NCI-H524 (cell line): ENCODE measurements at places on chromosomes 13 and 19.

GRCh38 chr13:43510956-43511901, 275.5 kb downstream of the ENOX1 start:
- no peak for DNase-seq

DNA sequence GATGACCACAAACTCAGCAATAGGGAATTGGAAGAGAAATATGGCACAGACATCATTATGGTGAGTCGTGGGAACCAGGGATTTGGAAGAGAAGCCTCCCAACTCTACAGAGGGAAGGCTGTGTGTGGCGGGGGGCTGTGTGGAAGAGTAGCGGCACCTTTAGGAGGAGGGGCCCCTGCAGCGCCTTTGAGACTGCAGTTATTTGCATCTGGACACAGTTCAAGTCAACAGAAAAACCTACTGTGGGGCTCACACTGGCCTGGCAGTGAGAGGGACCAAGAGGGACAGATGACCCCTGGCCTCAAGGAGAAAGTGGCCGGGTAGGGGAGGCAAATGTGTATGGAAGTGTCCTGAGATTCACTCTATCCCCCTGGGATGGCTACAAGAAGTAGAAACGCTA, 5.1 kb downstream of the ATP12A start:
- DNase-seq: no peak

DNA sequence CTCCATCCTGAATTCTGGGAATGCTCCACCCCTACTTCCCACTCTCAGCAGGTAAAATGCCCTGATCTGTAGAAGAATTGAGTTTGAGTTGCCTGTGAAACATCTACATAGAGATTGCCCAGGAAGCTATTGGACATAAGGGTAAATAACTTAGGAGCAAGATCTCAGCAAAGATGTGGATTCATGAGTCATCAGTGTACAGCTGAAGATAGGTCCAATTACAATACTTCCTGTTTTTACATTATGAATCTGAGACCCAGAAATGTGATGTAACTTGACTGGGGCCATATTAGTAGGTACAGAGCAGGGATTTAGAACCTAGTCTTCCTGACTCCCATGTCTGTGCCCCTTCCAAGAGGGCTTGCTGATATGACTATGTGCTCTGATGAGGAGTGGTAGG, 79.4 kb upstream of the FNDC3A start:
- DNase-seq: no peak

DNA sequence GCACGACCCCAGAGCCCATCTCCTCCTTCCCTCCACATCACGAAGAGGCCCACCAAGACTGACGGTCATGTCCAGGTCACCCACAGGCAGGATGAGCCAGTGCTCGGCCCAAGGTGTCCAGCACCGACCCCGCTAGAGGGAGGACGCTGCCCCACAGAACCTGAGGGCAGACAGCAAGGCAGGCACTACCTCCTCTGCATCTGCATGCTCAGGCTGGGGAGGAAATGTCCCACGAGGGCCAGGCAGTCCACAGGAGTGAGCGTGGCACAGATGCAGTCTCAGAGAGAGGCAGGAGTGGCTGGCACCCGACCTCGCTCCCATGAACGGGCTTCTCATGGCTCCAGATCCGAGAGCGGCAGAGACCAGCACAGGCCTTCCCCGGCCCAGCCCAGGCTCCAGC, 133.2 kb downstream of the TUBA3C start:
- no peak for DNase-seq

DNA sequence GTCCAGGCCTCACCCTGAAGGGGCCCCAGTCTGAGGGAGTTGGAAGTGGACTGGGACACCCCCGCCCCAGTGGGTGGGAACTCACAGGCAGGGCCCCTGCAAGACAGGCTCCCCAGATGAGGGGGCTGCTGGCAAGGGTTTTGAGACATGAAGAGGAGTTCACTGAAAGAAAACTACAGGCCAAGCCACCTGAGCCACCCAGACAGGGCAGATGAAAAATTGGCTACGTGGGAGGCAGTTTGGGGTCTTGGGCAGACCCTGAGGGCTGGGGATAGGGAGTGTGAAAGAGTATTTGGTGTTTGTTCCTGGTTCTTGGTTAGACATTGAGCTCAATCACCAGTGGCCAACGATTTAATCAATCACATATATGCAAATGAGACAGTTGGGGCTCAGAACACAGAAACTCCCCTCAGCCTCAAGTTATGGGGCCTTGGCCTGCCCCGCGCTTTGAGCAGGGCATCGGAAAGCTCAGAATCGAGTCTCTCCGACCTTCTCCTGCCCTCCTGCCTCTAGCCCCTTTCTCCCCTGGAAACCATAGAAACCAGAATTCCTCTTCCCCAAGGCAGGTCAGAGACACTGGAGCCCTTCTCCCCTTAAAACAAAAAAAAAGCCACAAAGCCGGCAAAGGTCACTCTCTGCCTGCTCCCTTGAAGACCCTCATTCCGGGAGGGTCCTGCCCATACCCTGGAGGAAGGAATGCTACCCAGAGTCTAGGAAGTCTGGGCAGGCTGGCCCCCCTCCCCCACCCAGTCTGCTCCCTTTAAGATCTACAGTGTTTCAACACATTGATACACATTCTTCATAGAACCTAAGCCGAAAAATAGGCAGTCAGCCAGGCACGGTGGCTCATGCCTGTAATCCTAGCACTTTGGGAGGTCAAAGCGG, 1.3 kb upstream of the ISYNA1 start:
- DNase-seq: peak; percentile 91

DNA sequence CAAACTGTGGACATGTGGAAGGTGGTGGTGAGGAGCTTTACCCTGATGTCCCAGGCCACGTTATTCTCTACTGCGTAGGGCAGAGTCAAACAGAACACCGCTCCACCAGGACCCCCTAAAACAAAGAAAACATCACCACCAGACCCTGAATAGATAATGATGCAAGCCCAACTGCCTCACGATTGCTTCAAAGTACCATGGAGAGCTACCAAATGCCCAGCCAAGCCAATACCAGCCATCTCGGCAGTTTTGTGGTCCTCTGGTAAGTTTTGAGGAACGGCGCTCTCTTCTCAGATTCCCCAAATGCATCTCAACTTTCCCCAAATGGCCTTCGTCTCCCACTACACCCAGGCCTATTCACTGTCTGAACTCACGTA, 5.6 kb downstream of the RANBP3 start:
- DNase-seq: no peak

- no peak for DNase-seq
Observed at GRCh38 chr13:37647031-37647650, 48.6 kb upstream of the POSTN start.

DNA sequence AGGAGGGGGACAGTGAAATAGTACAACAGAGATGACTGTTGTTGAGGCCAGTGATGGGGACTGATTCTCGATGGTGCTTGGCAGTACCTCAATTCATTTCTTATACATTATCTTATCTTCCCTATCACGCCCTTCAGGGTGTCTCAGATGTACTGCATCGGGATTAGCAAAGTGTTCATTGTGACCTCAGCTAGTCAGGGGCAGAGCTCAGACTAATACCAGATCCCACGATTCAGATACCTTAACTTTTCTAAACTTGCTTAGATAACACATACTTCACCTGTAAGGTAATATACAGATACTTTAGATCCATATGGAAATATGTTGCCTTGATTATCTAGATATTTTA, 720.6 kb downstream of the EFNB2 start:
- DNase-seq: no peak

- no peak for DNase-seq
Observed at GRCh38 chr19:15998166-15998565, 49.4 kb downstream of the OR10H4 start.

DNA sequence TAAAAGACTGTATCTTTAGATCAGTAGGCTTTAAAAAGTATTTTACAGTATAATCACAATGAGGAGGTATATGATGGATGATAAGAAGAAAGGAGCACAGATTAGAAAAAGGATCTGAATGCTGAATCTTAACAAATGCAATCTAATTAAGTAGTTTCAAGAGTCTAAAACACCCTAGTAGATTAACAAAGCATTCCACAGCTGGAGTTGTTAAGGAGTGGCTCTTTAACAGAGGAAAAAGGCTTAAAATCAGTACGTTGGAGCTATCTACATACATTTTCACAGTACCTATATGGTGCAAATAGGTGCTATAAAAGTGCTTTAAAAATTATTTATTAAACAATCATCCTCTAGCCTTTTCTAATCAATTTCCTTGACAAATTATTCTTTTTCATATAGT, 34.5 kb downstream of the TSC22D1 start:
- peak; percentile 13 for DNase-seq

GRCh38 chr19:40266912-40267600, 18.1 kb downstream of the AKT2 start:
- no peak for DNase-seq

GRCh38 chr13:30112602-30113435, 194.5 kb downstream of the KATNAL1 start:
- peak; percentile 82 for DNase-seq

- no peak for DNase-seq
Observed at GRCh38 chr19:7395360-7396066, 46.8 kb downstream of the ARHGEF18 start.

DNA sequence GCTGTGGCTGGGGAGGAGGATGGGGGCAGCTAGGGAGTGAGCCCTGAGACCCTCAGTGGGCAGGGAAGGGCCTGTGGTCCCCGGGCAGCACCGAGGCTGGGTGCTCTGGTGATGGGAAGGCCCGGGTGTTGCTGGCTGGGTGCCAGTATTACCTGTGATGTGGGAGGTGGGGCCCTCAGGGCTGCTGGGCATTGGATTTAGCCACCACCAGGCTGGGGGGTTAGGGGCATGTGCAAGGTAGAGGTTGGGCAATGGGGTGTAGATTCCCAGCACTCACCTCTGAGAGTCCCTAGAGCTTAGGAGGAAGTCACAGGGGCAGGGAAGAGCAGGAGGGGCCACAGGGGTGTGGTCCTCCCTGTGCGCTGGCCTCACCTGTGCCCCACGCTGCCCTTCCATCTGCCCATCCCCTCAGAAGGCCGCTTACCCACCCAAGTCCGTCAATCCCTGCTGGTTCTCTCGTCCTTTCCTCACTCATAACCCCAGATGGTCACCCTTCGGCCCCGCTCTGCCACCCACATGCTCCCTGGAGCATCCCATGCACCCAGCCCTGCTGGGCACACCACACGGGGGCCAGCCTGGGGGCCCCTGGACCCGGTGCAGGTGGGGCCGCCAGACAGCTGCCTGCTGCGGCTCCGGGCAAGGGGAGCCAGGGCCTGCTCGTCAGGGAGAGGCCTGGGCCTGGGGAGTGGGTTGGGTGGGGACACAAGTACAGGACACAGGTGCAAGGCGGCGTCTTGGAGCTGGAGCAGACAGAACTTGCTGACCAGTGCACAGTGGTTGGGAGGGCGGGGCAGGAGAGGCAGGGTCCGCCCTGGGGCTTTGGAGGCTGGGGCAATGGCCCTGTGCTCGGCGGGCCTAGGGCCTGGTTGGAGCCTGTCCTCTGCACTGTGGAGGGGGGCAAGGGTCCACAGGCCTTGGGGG, 12.5 kb downstream of the EPN1 start:
- DNase-seq: no peak
